ENCODE measurements at places on chromosomes 5 and 9.
A peak's percentile ranks its signal among the peaks of the same experiment; 100 is the strongest.

- no peak for DNase-seq
These were observed 91.8 kb upstream of the FER start for GRCh38 chr5:108655750-108656450.

GRCh38 chr5:68046445-68046844 lies 169.1 kb upstream of the PIK3R1 start:
- peak; percentile 93 for DNase-seq

DNA sequence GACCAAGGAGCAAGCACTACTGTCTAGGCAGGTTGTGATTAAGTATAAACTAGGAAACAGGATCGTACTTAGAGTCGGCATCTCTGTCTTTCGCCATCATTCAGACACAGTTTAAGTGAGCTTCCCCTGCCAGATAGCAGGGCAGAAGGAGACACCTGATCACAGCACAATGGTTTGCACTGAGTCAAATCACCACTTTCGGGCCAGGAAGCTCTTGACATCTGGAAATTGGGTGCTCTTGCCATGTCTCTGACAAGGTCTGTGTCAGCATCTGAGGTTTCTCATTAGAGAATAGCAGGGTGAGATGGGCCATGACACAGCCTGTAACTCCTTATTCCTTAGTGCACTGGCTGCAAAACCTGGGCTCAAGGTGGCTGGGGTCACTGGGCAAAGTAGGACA lies 8.3 kb downstream of the ADRB2 start:
- DNase-seq, result no peak

- DNase-seq, result no peak
These were observed 129.9 kb upstream of the MOCS2 start for GRCh38 chr5:53239301-53239990.

- DNase-seq, result peak; percentile 65
These were observed 72.7 kb downstream of the DPYSL3 start for GRCh38 chr5:147437161-147437596.

- DNase-seq, result no peak
These were observed 609.6 kb downstream of the HINT1 start for GRCh38 chr5:130555429-130555828.

GRCh38 chr5:117188211-117188610 lies 613.6 kb upstream of the SEMA6A start:
- DNase-seq, result no peak

DNA sequence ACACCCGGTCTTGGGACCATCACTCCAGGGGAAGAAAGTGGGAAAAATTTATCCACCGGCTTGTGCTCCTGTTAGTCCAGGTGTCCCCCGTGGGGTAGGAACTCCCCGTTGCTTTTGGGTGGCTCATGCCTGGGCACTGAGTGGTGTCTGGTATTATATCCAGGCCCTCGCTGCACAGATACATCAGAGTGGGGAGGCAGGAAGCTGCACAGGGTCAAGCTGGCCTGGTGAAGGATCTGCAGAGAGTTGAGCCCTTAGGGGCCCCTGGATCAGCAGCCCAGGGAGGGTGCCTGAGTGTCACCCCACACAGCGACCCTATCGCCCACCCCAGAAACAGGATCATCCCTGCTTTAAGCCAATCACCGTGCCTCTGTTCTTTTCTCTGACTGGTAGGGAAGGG lies 24.4 kb upstream of the COL5A1 start:
- no peak for DNase-seq

GRCh38 chr5:172123269-172123692 lies 64.7 kb downstream of the STK10 start:
- DNase-seq, result peak; percentile 53

- no peak for DNase-seq
These were observed 56.0 kb upstream of the OR13F1 start for GRCh38 chr9:104448036-104448435.

Measured in suppressor macrophage (primary cell).